Activated CD8-positive, alpha-beta memory T cell treated with anti-CD3 and anti-CD28 coated beads for 4 hours (primary cell): ENCODE measurements at places on chromosomes 4 and X.

DNA sequence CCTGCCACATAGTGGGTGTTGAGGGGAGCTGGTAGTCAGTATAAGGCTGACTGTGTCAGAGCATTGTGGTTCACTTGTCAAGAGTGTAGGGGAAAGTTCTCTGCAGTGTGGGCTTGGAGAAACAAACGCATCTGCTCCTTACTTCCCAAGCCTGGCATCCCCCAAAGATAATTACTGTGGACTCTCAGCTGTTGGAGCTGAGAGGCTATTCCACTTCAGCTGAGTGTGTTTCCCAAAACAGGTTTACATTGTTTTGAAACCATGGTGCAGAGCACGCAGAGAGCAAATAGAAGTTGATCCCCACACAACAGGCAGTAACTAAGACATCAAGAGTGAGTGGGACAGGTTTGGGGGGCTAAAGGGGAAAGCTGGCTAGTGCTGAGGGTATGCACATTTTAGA lies 181.0 kb upstream of the EOLA2 start:
- DNase-seq: no peak

GRCh38 chr4:174281182-174281737 lies 2.2 kb downstream of the FBXO8 start:
- DNase-seq: no peak

- no peak for DNase-seq
Measured at GRCh38 chrX:80576806-80577533, 156.7 kb downstream of the TENT5D start.

DNA sequence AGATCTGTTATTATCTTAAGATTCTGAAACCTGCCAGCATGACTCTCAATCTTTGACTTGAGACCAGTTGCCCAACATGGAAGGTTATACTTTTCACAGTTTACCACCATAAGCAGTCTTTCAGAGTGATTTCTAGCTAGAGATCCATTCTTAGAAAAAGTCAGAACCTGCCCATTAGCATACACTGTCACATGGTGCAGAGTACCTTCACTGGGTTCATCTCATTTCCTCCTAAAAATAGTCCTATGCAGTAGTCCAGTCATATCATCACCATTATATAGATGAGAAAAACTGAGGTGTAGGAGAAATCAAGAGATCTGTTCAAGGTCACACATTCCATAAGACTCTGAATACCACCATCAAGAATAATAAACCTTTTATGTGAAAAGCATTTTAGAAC lies 153.6 kb downstream of the AR start:
- no peak for DNase-seq

GRCh38 chr4:86155766-86156165 lies 204.1 kb downstream of the MAPK10 start:
- no peak for DNase-seq

DNA sequence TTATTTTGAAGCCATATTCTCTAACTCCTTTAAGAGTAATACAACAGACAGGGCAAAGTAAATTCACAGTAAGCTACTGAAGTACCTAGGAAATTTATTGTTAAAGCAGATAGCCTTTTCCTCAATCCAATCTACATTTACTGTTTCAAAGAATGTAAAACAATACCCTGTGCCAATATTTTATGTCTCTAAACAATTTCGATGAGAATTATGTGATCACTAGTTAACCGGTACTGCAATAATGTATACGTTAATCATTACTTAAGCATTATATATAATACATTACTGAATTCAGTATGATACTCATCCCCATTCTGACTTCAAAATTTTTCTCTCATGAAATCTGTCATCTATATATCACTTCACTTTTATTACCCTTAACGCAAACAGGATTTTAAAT lies 28.5 kb downstream of the KLHL13 start:
- no peak for DNase-seq

- no peak for DNase-seq
Measured at GRCh38 chr4:37445023-37445422, 200.5 kb downstream of the NWD2 start.

- DNase-seq: no peak
Measured at GRCh38 chr4:119725688-119726330, 97.2 kb upstream of the PDE5A start.
